ENCODE measurements at places on chromosomes 3 and 15.

DNA sequence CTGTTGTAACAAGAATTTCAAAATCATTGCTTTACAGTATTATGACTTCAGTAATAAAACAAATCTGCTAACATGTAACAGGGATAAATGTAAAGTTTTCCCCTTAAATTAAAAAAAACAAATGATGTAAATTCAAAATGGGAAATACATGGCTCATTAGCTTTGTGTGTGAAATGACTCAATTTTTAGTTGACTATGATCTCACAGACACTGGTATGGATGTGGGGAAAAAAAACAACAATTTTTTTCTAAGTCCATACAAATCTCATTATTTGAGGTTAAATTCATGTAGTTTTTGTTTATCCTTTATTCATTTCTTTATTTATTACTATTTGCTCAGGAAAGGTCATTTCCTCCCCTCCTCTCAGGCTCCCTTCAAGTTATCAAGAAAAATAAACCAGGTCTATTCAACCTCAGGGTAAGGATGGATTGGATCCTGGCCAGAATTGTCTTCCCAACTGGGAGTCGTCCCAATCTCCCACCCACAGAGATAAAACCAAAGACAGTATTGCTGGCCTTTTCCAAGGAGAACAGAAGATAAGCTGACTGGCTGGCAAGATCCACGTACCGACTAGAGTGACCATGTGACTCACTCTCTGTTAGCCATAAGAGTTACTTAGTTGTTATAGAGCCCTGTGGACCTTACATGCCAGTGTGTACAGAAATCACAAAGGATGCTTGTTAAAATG, 373.3 kb downstream of the GAP43 start:
- no peak for DNase-seq

- no peak for DNase-seq
These were observed 7.6 kb downstream of the SHF start for GRCh38 chr15:45180201-45180600.

DNA sequence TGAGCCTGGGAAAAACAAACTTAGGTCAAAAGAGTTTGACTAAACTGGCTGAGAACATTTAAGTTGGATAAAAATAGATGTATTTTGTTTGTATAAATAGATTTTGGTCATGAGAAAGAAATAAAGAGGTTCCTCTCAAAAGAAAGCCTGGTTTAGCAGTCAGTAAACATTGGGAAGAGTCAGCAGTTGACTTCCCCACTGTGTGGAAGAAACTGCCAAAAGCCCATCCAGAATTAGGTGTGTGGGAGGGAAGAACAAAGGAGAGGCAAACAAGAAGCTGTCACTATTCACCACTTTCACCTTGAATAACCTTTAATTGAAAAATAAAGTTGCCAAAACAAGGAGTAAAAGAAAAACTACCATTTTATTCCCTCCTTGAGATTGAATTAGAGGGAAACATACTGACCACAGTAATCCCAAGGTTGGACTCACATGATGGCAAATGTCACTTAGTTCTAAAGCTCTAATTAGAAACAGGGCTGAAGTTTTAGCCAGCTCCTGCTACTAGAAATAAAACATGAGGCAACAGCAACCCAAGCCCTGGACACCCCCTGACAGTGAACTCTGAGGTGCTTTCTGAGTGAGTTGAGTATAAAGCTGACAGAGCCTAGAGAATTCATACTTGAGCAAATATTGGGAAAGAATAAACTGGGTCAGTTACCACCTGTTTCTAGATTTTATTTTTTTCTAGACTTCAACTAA, 139.3 kb downstream of the SERPINI1 start:
- no peak for DNase-seq

DNA sequence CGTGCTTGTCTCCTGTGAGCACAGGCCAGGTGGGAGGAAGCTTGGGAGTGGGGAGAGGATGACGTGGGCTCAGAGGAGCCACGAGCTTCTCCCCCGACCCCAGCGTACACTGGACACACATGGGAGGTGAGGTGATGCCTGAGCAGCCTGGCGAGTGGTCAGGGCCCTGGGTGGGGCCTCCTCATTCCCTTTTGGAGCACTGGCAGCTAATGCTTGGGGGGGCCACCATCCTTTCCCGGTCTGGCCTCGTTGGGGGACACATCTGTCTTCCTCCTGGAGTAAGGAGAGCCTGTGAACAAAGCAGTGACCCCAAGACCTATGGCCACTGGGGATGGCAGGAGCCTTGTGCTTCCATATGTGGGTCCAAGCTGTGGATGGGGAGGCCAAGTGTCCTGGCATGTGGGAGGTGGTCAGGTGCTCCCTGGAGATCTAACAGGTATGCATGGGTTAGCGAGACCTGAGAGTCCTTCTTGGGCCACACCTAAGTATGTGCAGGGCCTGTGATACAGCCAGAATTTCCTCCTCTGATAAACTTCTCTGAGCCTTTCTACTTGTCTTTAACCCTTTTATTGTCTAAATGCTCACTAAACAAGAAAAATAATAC, 9.5 kb downstream of the KLF13 start:
- DNase-seq, result no peak

- no peak for DNase-seq
These were observed 93.7 kb upstream of the RBMS3 start for GRCh38 chr3:29186982-29187725.

DNA sequence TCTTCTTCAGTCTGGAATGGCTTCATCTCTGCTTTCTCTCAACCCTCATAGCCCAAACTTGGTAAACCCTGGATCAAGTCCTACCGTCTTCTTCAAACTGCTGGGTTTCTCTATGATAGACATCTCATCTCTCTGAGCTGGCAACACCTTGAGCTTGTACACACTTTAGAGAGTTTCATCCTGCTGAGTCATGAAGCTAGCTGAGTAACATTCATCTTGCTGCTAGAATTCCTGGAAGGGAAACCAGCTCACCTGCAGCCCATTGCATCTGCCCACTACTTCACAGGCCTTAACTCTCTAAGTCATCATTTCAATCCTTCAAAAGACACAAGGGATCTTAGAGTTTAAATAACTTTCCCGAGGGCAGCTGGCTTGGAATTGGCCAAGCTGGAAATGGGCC, 175.5 kb upstream of the RORA start:
- no peak for DNase-seq

DNA sequence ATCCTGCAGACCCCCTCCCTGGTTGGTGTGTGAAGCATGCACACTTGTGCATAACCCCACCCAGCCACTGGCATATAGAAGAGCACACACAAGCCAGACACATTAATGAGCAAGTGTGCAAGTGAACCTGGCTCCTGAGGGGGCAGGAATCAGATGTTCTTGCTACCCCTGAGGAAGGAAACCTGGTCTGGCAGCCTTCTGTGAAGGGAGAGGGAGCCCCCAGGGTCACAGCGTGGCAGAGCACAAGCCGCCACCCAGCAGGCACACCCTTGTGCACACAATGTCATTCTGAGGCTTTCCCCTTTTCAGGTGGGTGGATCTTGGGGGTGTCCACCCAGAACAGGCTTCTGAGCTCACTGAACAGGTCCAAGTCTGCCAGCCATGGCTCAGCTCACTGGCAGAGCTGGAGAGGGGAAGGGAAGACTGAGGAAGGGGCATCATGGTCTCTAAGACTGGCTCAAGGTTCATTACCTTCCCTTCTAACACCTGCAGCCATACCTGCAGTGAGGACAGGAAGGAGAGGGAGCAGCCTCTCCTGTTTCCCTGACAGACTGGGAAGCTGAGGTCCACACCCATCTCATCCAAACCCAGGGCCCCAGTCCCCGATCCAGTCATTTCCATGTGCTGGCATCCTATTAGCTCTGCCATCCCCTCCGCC, 31.6 kb upstream of the SEMA3F start:
- DNase-seq, result no peak

DNA sequence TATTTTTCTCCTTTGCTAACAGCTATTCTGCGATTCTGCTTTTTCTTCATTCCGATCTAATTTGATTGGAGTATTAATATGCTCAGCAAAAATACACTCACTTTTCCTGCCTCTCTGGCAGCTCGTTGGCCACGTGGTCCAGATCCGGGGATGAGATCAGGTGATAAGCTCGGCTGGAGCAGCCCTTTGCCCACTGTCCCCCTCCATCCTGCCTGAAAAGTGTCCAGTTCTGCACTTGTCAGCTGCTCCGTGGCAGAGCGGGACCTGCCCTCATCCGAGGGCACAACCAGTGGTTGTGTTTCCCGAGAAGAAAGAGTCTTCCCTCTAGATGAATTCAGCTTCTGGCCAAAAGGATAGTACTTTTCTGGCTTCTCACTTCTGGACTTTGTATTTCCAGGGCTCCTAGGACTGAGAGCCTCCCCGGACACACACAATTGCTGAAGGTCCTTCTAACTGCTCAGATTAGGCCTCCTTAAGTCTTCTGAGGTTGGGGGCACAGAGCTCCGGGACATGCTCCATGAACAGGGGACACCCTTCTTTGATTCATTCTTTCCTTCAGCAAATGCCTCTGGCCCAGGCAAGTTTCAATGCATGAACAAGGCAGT, 103.9 kb upstream of the ALDH1A3 start:
- no peak for DNase-seq
